ENCODE measurements at places on chromosomes 11 and 22.

DNA sequence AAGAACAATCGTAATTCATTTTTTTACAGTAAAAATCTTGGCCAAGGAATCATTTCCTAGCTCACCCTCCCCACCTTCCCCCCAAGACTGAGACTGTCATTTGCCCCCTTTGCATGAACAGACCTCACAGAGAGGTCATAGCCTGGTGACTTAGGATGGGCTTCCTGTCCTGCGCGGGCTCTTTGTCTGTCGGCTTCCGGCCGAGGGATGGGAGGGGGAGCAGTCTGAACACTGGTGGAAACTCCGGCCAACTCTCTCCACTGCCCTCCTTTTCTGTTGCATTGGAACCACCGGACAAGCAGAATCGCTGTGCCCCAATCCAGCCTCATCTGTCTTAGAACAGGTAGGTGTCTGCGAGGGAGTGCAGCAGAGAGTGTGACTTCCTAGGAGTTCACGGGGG, 41.7 kb downstream of the TEAD1 start:
- no peak for DNase-seq

DNA sequence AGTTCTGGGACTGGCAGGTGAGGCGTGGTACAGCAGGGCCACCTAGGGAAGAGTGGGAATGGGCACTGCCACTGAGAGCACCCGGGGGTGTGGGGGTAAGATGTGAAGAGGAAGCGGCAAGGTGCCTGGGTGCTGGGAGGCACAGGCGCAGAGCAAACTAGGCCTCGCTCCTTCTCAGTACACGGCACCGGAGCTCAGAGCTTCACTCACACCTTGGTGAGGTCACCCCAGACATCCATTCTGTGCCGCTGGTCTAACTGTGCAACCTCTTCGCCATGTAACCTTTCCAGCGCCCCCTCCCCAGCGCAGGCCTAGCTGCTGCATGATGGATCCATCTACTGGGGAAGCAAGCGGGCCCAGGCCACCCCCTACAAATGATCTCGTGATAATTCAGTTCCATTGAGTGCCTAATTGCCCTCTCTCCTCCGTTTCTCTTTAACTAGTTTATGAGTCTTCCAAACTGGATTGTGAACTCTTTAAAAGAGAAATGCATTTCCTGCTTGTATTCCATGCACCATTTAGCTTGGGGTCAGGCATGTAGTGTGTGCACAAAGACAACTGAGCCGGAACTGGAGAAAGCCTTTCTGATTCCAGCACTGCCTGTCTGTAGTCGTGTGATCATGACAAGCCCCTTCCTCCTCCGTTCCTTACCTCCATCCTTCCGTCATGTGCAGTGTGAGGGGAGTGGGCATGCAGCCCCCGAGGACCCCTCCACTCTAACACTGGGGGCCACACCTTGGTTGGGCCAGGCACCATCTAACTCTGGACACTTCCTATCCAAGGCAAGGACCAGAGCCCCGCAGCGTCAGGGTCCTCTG, 1475.2 kb downstream of the TBC1D22A start:
- no peak for DNase-seq

GRCh38 chr22:26023104-26023775, 146.0 kb upstream of the SEZ6L start:
- no peak for DNase-seq

DNA sequence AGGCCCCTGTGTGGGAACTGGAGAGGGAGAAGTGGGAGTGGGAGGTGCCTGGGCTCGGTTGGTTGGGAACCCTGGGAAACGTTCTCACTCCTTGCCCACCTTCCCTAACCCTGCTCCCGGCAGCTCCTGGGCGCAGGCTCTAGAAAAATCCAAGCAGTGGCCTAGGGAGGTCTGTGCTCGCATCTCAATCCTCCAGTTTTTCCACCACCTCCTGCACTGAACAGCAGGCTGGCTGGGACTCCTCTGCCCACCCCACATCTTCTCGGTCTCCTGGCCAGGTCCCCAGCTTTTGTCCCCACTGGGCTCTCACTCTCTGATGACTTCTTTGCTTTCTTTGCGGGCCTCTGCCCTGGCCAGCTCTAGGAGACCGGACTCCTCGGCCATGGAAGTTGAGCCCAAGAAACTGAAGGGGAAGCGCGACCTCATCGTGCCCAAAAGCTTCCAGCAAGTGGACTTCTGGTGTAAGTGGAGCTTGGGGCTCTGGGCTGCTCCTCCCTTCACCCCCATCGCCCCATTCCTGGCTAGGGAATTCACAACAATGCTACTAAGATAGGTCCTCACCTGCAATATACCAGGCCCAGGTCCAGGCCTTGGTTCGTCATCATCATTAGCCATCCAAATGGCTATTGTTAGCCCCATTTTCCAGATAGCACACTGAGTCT, 35.6 kb downstream of the PRDM11 start:
- DNase-seq, result no peak

DNA sequence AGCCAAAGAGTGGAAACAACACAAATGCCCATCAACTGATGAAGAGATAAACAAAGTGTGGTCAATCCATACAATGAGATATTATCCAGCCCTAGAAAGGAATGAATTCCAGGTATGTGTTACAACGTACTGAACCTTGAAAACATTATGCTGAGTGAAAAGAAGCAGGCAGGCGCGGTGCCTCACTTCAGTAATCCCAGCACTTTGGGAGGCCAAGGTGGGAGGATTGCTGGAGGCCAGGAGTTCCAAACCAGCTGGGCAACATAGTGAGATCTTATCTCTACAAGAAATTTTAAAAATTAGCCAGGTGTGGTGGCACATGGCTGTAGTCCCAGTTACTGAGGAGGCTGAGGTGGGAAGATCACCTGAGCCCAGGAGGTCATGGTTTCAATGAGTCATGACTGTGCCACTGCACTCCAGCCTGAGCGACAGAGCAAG, 24.6 kb upstream of the TESMIN start:
- DNase-seq, result no peak

- no peak for DNase-seq
Observed at GRCh38 chr11:22681281-22681812, 14.9 kb downstream of the GAS2 start.
